ENCODE measurements at places on chromosomes 16 and 17.

GRCh38 chr16:47230296-47230695 is 86.6 kb upstream of the NETO2 start:
- no peak for DNase-seq

DNA sequence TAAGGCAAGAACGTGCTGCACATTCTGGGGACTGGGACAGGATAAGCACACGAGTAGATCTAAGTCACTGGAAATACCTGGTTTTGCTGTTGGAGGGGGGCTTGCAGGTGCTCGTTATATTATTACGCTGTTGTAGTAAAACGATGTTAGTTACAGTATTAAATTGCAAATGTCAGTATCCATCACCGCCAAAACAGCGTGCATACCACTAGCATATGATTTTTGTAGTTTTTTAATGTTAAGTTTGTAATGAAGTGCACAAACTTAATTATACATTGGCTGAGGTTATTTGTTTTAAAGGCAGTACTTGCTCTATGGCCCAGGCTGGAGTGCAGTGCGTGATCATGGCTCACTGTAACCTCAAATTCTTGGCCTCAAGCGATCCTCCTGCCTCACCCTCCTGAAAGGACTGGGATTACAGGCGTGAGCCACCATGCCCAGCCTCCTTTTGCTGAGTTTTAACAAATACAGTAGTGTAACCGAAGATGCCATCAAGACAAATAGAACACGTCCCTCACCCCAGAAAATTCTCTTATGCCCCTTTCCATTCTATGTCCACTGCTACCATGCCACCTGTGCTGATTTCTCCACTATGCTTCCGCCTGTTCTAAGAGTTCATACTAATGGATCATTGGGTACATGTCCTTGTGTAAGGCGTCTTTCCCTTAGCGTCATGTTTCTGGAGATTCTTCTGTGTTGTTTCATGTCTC is 20.7 kb upstream of the CSNK1D start:
- no peak for DNase-seq

DNA sequence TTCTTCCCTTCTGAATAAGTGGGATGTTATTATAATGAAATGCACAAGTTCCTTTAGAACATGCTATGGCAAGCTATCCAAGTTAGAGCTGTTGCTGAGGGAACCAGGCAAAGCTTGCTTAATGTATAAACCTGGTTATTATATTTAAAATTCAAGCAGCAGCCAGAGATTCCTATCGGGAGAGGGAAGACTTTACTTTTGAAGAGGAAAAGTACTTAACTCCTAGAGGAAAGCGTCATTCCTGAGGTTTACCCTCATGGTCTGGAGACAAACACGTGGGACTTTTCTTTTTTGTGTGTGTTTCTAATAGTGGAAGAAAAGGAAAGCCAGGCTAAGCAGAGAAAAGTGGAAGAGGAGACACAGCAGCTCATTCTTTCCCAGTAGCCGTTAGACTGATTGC is 39.9 kb upstream of the MYH10 start:
- no peak for DNase-seq

DNA sequence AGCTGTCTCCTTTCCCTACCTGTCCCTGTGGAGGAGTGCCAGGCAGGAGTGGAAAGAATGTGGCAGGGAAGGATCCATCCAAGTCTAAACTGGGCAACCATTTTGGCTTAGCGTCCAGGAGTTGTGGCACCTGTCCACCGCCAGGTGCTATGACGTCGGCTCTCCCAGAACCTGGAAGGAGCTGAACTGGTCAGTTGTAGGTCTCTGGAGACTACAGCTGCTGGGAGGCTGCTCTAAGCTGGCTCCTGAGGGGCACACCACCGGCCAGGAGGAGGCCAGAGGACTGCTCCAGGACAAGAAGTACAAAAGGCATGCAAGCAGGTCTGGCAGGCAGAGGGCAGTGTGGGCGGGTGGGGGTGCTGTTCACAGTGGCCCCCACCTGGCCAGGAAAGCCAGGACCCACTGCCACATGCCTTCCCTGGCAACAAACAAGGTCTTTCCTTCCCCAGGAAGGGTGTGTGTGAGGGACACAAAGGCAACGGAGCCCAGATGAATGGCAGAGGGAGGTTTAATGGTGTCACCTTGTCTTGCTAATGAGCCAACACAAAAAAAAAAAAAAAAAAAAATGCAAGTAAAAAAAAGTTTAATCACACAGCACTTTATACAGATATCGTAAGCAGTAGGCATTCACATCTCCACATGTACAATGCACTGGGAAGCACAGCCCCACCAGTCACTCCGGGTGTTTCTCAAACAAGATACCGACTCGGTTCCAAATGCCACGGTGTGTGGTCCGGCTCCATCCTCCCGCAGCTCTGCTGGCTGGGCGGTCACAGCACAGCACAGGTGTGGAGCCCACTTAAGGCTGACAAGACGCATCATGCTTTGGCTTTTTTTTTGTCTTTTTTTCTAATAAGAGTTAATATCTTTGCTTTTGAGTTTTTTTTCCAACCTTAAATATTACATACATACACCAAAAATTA is 4.8 kb downstream of the SPHK1 start:
- DNase-seq: no peak

DNA sequence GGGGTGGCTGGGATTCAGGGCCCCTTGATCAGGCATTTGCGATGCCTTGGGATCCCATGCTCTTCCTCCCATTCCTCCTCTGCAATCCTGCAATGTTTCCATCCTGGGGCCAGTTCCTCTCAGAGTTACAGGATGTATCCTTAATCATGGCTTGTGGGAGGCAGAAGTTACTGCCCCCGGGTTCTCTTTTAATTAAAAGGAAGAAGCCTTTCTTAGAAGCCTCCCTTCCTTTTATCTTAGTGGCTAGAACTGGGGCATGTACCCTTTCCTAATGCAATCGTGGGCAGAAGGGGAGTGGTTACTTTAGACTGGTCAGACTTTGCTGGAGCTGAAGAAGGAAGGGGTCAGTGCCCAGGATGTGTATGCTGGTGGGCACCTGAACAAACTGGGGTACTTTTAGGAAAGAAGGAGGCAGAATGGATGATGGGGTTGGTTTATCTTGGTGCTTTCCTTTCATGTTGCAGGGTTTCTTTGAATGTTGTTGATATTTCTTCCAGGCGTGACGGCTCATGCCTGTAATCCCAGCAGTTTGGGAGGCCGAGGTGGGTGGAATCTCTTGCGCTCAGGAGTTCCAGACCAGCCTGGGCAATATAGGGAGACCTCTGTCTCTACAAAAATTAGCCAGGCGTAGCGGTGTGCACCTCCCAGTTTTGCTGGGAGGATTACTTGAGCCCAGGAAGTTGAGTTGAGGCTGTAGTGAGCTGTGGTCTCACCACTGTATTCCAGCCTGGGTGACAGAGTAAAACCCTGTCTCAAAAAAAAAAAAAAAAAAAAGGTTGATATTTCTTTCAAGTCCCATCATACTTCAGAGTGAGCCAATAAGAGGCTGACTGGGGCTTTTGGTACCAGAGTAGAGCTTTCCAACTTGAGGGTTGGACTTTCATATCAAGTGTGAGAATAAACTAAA is 13.2 kb upstream of the SPN start:
- no peak for DNase-seq

DNA sequence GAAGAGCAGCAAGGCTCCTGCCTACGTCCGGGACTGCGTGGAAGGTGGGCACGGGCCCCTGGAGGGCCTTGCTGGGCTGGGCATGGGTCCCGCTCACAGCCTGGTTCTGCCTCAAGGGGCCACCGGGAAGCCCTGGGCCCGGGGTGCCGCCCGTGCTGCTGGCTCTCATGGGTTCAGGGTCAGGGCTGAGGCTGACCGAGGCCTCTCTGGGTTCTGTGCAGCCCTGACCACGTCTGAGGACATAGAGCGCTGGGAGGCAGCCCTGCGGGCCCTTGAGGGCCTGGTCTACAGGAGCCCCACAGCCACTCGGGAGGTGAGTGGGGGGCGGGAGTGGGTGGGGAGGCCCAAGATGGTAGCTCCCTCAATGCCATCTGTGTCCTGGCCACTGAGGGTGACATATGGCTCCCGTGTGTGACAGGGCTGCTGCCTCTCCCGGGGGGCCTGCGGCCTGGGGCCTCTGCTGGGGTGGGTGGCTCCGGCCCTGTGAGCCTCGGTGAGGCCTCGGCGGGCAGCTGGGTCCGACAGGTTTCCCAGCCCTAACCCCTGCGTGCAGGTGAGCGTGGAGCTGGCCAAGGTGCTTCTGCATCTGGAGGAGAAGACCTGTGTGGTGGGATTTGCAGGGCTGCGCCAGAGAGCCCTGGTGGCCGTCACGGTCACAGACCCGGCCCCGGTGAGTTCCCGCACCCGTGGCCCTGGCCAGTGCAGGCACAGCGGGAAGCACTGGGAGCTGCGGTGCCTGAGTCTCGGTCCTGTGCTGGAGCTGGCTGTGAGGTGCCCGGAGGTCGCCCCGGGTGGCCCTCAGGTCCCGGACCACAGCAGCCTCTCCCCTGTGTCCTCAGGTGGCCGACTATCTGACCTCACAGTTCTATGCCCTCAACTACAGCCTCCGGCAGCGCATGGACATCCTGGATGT is 9.2 kb downstream of the TELO2 start:
- DNase-seq: no peak

DNA sequence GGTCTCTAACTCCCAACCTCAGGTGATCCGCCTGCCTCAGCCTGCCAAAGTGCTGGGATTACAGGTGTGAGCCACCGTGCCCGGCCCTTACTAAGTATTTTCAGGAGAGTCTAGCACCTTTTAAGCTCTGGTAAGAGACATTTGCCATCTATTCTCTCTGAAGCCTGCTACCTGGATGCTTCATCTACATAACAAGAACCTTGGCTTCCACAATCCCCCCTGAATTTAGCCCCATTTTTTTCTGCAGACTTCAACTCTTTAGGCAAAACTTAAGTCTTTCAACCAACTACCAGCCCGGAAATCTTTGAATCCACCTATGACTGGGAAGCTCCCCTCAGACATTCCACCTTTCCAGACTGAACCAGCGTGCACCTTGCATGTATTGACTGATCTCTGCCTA is 14.0 kb upstream of the UBE2I start:
- DNase-seq: no peak

DNA sequence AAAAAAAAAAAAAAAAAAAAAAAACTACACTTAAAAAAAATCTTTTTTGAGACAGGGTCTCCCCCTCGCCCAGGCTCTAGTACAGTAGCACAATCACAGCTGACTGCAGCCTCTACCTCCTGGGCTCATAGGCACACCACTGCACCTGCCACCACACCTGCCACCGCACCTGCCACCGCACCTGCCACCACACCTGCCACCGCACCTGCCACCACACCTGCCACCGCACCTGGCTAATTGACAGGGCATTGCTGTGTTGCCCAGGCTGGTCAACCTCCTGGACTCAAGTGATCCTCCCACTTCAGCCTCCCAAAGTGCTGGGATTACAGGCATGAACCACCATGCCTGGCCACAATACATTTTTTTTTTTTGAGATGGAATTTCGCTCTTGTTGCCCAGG is 17.6 kb upstream of the WDR45B start:
- no peak for DNase-seq

- peak; percentile 48 for DNase-seq
These were observed 3.3 kb downstream of the PGS1 start for GRCh38 chr17:78381601-78382232.

DNA sequence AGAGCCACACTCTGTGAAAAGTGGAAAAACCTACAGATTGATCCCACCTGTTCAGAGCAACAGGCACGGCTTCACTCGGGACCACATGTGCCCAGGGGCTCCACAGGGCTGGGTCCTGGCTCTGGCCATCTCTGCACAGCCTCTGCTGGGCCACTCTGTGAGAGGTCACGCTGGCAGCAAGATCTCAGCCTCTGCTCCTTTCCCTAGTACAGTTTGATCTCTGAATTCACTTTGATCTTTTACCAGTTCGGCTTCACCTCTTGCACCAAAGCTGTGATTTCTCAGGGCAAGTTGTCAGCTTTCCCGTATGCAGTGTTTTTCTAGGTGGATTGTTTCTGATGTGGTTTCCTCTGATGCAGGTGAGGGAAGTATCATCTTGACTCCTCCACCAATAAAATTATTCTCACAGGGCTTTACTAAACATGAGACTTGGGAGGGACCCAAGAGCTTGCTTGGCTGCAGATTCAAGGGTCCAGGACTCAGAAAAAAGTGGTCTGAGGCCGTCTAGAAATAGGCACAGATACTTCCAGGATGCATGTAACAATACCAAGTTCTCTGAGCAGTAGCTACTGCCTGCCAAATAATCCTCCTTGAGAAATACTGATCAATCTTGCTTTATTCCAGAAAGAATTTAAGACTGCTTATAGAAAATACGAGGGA is 24.0 kb upstream of the ALDH3A1 start:
- DNase-seq: no peak

GRCh38 chr16:89749637-89750036 is 28.3 kb downstream of the ZNF276 start:
- no peak for DNase-seq

GRCh38 chr16:88922114-88922825 is 54.7 kb downstream of the CBFA2T3 start:
- no peak for DNase-seq

DNA sequence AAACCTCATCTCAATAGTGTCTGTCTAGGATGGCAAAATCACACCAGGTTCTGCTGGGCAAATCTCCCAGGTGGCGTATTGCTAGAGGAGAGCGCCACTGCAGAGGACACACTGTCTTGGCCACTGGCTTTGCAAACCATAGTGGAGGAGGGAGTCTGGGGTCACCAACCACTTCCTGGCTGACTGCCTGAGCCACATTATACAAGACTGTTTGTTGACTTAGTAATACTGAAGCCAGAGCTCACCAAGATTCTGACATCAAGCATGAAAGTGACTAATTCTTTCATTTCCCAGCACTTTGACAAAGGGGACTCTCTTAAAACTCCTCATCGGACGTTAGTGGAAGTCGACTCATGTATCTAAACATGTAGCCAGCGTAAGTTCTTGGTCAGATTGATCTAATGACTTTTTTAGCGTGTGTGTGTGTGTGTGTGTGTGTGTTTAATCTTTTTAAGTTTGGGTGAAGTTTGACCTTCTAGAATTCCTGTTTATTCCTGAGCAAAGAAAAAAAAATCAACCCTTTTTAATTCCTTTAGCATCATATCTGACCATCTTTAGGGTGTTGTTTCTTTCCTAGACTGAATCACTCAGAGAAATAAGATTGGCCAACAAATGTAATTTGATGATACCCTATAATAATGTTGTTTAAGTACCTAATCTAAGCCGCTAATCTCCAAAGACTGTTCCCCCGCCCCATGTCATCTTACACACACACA is 13.7 kb downstream of the PITPNC1 start:
- DNase-seq: peak; percentile 65

DNA sequence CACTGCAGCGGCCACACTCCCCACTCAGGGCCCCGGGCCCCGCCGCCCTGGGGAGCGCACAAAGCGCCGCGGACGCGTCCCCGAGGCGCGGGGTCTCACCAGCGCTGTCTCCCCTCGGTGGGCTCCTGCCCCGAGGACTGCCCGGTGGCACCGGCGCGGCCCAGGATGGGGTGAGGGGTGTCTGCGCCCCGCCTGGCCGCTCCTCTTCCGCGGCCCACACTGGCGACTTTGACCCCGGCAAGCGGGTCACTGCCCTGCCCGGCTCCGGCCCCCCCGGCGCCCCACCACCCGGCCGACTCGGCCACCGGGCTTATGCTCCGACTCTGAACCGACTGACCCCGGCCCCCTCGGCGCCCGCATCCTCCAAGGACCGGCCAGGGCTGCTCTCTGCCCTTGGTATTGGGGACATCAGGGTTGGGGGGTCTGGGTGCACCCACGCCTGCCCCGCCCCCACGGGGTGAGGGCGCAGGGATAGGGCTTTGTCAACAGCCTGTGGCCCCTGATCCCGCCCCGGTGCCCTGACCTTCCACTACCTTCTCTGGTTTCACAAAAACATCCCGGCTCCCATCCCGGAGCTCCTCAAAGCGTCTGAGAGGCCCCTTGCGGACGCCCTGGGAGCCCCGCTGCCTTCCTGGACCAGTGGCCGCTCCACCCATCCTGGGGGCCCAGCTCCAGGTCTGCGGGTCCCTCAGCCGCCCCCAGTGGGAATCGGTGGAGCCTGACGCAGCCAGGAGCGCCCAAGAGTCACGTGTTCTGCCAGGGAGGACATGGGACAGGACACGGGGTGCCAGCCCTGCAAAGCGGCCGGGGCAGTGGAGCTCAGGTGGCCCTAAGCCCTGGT is 829 bp downstream of the GCGR start:
- no peak for DNase-seq

Data from activated CD4-positive, CD25-positive, alpha-beta regulatory T cell treated with anti-CD3 and anti-CD28 coated beads, Interleukin-2, amount 50 U/mL, for 72 hours (primary cell).